Glomerular endothelial cell (primary cell): ENCODE measurements at places on chromosomes 2 and 18. TPM values are rescaled to one million over a fixed set of nuclear protein-coding genes. Genes with fewer than 3 reads are reported as not detected.

CDCA7 gene
- 6.3 and 9.0 TPM in 2 replicates for total RNA-seq

ASXL2 gene
- 17.5 and 22.6 TPM in 2 replicates for total RNA-seq

FNDC4 gene
- 27.5 and 34.3 TPM in 2 replicates for total RNA-seq

PLCL1 gene
- 5.0 and 5.3 TPM in 2 replicates for total RNA-seq

COQ10B gene
- total RNA-seq: 30.9 and 35.1 TPM in 2 replicates

DQX1 gene
- not detected in 2 replicates for total RNA-seq

LGALSL gene
- 3.6 and 7.8 TPM in 2 replicates for total RNA-seq

MPP4 gene
- total RNA-seq: 24.4 and 40.1 TPM in 2 replicates

- no peak for DNase-seq
Measured at GRCh38 chr2:71277147-71277475, 50.2 kb upstream of the PAIP2B start.

- DNase-seq: no peak
Measured at GRCh38 chr18:49617329-49617695, 55.5 kb downstream of the LIPG start.

- no peak for DNase-seq
Measured at GRCh38 chr18:58793361-58793760, 71.3 kb upstream of the ZNF532 start.

DNA sequence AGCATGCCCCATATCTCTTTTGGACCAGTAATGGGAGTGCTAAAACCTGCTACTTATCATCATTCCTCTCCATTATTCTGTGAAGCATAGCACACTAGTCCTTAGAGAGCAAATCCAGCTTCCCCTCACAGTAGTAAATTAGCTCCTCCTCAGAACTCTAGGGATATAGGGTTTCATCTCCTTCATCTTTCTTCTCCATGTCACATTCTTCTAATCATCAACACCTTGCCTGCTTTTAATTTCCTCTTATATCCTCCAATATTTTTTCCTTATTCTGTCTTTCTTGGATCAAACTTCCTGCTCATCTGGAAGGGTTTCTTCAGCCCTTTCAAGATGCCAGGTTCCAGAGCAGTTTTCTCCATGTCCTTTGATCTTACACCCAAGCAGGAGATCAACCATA is 321.4 kb upstream of the ACVR2A start:
- no peak for DNase-seq

- no peak for DNase-seq
Measured at GRCh38 chr2:175074478-175074877, 69.3 kb upstream of the CHN1 start.

DNA sequence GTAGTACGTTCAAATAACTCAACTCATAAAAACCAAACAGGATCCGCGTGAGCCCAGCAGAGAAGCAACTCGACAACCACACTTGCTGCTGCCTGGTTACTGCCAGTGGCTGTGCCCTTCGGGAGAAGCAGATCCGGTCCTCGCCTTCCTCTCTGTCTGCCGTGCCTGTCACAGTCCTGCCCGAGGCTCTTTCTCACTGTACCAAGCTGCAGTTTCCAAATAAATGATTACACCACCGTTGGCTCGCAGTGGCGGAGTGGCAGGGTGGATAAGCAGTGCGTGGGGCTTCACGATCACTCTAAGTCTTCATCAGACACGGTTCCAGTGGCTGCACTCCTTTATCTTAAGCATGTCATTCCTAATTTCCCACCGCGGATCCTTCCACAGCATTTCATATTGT is 26.1 kb upstream of the SALL3 start:
- DNase-seq: no peak

- no peak for DNase-seq
Measured at GRCh38 chr18:13437796-13438506, 219.4 kb downstream of the LDLRAD4 start.

DNA sequence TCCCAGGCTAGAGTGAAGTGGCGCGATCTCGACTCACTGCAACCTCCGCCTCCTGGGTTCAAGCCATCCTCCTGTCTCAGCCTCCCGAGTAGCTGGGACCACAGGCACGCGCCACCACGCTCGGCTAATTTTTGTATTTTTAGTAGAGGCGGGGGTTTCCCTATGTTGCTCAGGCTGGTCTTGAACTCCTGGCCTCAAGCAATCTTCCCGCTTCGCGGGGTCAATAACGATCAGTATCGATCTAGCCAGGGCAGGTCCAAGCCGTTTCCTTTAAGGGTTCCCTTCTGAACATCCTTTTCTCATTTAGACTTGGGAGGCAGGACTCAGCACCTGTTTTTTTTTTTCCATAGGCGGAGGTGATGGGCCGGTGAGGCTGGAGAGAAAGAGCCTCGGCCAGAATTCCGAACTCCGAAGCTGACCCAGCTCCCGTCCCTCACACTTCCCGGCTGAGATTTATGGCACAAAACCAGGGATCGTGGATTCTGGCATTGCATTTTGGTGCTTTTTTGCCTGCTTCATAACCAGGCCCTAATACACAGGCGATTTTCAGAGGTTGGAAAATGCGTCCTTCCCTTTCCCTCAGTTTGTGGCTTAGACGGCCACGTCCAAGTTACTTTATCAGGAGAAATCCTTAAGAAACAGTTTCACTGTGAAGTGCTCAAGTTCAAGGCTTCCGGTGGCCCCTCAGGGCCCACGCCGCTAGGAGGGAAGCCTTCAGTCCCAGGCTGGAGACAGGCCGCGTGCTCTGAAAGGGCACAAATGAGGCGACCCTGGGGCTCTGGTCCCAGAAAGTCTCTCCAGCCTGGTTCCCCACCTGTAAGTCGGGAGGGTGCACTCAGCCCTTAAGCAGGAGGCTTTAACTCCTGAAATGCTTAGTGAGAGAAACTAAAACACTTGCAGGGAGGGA is 998 bp upstream of the SLC66A3 start:
- no peak for DNase-seq

DNA sequence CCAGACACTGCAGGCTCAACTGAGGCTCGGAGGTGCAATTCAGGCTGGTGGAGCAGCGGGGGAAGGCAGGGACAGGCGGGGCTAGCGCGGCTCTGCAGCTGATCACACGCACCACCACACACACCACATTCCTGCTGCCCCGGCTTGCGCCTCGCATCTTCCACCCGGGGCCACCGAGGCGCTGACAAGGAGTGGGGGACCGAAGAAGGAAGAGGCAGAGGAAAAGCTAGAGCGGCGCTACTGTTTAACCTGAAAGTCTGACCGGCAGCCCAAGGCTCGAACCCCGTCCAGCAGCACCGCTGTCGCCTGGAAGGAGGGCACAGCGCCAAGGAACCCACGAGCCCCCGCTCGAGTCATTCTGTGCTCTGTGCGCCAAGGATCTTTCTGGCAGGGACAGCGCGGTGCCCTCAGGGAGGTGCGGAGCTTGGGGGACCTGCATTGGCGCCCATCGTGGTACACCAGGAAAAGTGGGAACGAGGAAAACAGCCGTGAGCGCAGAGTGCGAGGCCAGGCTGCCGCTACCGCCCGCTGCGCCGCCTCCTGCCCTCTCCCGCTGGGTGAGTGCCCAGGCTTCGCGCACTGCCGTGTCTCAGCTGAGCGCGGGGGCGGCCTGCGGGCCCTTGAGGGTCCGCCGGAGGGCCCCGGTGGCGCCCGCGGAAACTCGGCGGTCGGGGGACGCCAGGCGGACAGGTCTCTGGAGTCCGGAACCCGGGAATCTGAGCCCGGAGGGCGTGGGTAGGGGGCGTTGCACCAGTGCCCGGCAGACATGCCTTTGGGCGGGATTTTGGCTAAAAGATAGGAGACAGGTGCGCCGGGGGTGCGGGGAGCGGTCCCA is 860 bp upstream of the KCNJ3 start:
- DNase-seq: no peak

DNA sequence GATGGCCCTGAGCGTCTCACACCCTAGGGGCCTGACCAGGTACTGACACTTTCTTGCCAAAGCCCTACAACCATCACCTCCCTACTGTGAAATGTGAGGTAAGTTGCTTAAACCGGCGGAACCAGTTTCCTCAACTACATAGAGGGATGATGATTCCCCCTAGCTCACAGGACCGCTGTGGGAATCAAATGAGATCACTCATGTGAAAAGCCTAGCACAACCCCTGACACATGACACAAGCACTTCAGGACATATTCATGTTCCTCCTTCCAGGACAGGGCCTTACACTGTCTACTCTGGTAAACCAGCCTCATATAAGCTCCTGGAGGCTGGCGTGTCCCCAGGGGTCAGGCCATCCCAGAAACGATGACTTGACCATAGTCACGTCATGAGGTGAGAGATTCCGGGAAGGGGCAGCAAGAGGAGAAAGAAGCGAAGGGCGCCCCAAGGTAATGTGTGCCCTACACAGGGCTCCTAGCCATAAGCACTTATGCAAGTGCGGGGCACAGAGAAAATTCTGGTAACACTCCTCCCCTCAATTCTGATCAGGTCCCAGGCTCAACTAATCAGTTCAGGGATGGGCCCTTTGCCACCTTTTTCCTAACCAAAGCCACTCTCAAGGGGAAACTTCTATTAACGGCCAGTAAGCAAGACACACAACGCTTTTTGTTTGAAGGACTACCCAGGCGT is 49.5 kb downstream of the C2orf42 start:
- no peak for DNase-seq

DNA sequence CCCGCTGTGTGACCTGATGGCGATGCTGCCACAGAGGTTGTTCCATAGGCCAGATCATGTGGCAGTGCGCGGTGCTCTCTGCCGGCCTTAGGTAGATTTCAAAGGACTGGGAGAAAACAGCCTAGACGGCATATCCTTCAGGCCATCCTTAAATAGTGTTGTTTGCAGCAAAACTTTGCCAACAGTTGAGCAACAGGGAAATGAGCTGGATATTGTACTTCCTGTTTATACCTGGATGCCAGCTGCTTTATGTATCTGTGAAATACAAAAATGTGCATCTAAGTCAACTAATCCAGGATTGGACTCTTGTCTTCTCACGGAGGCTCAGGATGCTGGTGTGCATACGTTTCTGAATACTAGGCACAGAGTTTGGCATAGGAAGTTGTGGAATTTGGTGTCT is 107.1 kb downstream of the EML6 start:
- no peak for DNase-seq

DNA sequence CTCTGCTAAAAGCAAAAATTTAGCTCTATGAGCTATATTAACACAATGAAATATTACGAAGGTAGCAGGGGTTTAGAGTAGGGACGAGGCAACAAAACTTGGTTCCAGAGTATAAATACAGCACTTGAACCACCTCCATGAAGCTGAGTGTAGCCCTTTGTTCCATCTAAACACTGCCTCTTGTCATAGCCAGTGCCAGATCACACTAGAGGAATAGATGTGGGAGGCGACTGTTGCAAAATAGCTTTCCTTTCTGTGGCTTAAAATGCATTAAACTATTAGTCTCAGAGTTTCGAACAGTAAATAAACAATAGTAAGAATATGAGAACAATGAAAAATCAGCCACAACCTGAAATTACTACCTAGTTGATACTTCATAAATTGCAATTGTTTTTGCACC is 29.8 kb downstream of the PIEZO2 start:
- DNase-seq: no peak

- no peak for DNase-seq
Measured at GRCh38 chr2:74216642-74217041, 18.2 kb downstream of the MTHFD2 start.

GRCh38 chr2:192544371-192544955 is 349.7 kb upstream of the TMEFF2 start:
- DNase-seq: peak; percentile 22
